ENCODE measurements at places on chromosomes 4 and X. TPM values are rescaled to one million over a fixed set of nuclear protein-coding genes. Genes with fewer than 3 reads are reported as not detected.

DNA sequence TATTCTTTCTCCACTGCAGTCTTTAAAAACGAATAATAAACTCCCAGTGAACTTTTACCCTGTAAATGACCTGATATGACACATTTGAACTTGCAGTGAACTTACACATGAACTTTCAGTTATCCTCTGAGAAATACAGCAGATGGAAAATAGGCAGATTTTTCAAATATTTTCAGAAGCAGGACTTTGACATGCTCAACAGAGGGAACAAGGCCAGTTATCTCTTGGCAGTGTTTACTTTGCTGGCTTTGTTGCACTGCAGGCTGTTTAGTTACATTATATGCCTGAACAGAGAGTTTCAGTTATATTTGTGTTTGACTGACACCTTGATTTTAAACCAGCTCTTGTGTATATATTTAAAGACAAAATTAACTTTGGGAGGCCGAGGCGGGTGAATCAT lies 47.6 kb upstream of the FGG start:
- DNase-seq: no peak

DNA sequence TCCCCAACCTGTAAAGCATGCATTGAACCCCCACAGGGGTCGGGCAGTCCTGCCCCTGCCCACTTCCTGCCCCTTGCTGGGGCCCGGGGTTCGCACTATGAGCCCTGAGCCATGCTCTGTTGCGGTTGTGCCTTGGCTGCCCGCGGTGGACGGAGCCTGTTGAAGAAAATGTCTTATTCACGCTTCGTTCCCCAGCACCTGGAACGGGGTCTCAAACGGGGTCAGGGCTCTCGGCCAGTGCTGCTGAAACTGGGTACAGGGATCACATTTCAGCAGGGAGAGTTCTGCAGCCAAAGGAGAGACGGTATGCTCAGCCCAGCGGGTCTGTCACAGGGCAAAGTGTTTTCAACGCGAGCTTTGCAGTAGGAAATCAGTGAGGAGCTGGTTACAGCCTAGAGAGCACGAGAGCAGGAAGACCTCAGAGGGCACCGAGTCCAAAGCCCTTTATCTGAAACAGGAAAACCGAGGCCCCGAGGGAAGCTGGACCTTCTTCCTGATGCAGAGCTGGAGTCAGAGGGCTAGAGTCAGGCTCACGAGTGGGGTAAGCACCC lies 46.3 kb upstream of the AFAP1 start:
- DNase-seq: no peak

PTPN13 gene
- 10.5 TPM for total RNA-seq

- no peak for DNase-seq
These were observed 16.8 kb upstream of the C4orf51 start for GRCh38 chr4:145663194-145663593.

- DNase-seq: no peak
These were observed 8.1 kb upstream of the FABP2 start for GRCh38 chr4:119329835-119330620.

DNA sequence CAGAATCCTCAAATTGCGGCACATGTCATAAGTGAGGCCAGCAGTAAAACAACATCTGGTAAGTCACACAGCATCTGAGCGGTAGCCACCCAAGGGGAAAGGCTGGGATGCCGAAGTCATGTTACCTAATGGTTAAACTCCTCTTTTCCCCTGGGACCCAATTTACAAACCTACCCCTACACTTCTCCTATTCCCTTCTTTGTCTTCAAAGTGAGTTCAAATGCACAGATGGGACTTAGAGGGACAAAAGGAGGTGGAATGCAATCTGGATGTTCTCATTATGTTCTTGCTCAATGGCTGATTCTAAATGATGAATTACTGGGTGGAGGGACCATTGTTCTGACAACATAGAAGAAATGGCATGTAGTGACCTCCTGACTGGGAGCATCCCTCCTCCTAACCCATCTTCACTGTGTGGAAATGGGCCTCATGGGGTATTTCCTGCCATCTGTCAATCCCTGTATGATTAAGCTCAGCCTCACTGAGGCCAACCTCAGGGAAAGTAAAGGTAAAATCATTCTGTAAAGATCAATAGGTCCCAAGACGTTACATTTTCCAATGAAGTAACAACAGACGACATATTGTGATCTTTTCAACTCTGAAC lies 8.5 kb downstream of the CD40LG start:
- no peak for DNase-seq

CHIC2 gene
- total RNA-seq: 46.9 TPM

- no peak for DNase-seq
These were observed 70.5 kb upstream of the MXD4 start for GRCh38 chr4:2332201-2332975.

DNA sequence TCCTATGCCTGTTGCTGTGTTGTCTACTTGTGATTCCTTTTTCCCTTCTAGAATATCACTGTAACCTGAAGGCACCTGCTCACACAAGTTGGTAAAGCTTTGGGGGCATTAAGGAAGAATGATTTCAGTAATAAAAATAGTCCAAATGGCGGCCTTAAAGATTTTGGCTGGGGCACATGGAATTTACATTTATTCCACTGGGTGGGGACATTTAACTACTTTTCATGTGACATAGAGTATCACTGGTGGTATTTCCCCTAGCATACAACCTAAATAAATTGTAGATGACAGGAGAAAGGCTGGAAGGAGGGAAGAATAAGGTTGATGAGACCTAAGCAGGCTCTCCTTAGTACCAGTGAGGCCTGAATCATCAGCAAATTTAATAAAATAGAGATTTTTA lies 121.8 kb upstream of the EDA2R start:
- DNase-seq: no peak

DNA sequence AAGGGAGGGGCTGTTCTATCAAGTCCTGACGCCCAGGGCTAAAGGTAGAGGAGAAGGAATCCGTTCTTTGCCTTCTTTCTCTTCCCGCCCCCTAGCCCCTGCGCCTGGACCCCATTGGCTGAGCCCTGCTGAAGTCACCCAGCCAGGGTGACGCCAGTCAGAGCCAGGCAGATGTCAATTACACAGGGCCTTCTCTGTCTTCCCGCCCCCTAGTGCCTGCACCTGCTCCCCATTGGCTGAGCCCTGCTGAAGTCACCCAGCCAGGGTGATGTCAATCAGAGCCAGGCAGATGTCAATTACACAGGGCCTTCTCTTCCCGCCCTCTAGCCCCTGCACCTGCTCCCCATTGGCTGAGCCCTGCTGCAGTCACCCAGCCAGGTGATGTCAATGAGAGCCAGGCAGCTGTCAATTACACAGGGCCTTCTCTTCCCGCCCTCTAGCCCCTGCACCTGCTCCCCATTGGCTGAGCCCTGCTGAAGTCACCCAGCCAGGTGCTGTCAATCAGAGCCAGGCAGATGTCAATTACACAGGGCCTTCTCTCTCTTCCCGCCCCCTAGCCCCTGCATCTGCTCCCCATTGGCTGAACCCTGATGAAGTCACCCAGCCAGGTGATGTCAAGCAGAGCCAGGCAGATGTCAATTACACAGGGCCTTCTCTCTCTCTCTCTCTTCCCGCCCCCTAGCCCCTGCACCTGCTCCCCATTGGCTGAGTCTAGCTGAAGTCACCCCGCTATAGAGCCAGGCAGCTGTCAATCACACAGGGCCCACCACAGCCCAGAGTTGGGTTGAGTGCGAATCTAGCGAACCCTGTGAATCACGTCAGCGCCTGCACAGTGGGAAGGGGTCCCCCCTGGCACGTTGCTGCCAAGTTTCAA lies 46.4 kb downstream of the ASMT start:
- DNase-seq: no peak

MAGIX gene
- total RNA-seq: 1.4 TPM

GRCh38 chr4:85175190-85175589 lies 208.7 kb upstream of the WDFY3 start:
- DNase-seq: no peak

GRCh38 chrX:19760345-19760744 lies 127.1 kb downstream of the SH3KBP1 start:
- no peak for DNase-seq

- no peak for DNase-seq
These were observed 412.1 kb downstream of the ADAM29 start for GRCh38 chr4:175330236-175330635.

DNA sequence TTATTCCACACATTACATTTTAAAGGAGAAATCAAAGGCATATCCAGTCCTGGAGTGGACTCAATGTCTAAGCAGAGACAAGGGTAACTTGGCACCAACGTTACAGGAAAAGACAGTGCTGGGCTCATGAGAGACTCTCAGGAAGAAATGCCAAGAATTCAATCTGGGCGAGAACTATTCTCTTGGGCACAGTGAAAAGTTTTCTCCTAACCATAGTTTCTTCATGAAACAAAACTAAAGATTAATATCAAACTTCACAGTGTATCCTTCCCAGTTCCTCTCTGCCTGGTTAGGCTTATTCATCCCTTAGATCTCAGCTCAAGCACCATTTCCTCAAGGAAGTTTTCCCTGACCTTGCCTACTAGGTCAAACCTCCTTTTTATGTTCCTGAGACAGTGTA lies 109.4 kb upstream of the TLL1 start:
- DNase-seq: no peak

- DNase-seq: no peak
These were observed 271.8 kb upstream of the TENM3 start for GRCh38 chr4:181971411-181971810.

DNA sequence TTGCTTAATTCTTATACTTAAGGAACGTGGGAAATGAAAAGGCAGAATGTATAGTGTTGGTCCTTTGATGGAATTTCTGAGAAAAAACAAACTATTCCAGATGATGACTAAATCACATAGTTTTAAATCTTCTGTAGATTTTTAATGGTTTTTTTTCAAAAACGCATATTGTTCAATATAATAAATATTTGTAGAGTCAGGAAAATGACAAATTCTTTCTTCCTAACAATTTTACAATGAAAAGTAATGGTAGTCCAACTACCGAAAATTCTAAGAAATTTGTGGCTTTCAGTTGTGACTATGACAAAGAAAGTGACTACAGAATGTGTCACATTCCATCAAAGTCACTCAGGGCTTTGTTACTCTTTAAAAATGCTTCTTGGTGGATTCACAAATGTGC lies 164.8 kb upstream of the PITX2 start:
- DNase-seq: no peak

DNA sequence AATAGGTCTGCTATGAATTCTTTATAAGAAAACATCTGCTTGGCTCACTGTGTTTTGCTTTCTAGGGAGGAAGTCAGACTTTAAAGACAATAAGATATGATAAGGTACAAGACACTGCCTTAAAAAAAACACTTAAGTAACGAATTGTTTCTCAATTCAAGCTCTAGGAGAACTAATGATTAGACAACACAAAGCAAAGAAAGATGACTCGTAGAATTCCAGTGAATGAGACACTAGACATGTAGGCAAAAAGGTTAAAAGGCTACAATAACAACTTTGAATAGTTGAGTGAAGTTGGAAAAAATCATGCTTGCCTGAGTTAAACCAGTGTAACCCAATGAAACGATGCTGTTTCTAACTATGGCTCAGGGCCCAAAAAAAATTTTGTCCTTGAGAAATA lies 344.4 kb upstream of the ACTRT1 start:
- DNase-seq: no peak
